ENCODE measurements at places on chromosomes 3 and 15.

DNA sequence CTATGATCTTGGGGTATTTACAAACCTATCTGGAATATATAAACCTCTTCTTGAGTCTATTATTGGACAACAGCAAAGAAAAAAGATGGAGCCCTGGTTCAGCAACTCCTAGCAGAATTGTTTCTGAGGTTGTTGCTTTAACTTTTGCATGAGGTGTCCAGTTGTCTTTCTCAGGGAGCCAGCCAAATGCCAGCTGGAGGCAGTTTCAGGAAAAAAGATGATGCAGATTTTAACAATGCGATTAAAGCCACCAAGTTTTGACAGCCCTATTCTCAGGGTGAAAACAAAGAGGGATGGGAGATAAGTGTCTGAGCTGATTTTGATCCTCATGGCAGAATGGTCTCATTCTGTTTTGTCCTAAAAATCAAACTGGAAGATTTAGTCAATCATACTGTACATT lies 181.6 kb upstream of the RASGRP1 start:
- DNase-seq = no peak

DNA sequence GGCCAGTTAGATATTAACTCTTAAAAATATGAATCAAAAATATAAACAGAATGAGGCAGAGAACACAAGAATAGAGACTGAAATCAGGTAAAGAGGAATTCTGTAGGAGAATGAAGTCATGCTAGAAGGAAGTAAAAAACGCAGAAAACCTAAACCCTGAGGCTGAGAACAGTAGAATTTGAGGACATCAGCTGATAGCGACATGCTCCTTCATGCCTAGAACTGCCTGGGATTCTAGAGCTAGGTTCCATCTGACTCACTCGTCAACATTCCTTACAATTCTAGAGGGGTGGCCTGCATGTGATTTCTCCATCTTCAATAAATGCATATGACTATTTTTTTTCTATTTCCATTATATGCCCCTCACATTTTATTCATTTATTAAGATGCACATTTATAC lies 343.0 kb downstream of the ROBO1 start:
- DNase-seq = no peak

GRCh38 chr3:189698811-189699210 lies 67.6 kb downstream of the TP63 start:
- DNase-seq = no peak

DNA sequence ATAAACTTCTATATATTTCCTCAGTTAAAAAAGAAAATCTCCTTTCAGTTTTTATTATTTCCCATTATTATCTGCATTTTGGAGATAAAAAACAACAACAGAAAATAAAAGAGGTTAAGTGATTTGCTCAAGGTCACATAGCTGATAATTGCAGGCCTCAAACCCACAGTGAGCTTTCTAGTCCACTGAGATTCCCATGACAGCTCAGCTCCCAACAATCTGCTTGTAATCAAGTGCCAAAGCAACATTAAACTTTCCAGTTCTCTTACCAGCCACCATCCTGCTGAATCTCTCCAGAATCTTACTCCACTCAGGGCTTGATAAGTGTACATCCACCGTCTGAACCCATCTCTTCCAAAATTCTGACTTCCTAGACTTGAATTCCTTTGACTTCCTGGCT lies 318.2 kb upstream of the SEMA6D start:
- DNase-seq = no peak

DNA sequence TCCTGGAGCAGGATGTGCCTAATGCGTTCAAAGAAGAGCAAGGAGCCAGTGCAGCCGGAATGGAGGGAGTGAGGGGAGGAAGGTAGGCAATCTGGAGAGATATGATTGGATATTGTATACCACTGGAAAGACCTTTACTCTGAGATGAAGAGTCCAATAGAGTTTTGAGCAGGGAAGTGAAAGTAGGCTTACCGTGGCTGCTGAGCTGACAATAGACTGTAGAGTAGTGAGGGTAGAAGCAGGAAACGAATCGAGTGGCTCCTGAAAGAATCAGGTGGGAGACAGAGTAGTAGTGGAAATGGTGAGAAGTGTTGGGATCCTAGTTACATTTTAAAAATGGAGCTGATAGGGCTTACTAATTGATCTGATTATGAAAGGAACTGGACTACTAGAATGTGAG lies 51.8 kb upstream of the NUDT16 start:
- no peak for DNase-seq

GRCh38 chr3:56469141-56469540 lies 874 bp upstream of the ERC2 start:
- no peak for DNase-seq

GRCh38 chr3:179438841-179439240 lies 12.4 kb downstream of the GNB4 start:
- DNase-seq = no peak

GRCh38 chr3:58580826-58581327 lies 3.7 kb upstream of the FAM107A start:
- no peak for DNase-seq

GRCh38 chr3:130470126-130470525 lies 46.9 kb upstream of the COL6A6 start:
- DNase-seq = no peak

- DNase-seq = no peak
Observed at GRCh38 chr3:85303156-85303555, 344.4 kb downstream of the CADM2 start.

GRCh38 chr3:23537101-23537551 lies 268.6 kb upstream of the UBE2E1 start:
- DNase-seq = no peak

- no peak for DNase-seq
Observed at GRCh38 chr15:99149366-99149765, 44.5 kb downstream of the SYNM start.

DNA sequence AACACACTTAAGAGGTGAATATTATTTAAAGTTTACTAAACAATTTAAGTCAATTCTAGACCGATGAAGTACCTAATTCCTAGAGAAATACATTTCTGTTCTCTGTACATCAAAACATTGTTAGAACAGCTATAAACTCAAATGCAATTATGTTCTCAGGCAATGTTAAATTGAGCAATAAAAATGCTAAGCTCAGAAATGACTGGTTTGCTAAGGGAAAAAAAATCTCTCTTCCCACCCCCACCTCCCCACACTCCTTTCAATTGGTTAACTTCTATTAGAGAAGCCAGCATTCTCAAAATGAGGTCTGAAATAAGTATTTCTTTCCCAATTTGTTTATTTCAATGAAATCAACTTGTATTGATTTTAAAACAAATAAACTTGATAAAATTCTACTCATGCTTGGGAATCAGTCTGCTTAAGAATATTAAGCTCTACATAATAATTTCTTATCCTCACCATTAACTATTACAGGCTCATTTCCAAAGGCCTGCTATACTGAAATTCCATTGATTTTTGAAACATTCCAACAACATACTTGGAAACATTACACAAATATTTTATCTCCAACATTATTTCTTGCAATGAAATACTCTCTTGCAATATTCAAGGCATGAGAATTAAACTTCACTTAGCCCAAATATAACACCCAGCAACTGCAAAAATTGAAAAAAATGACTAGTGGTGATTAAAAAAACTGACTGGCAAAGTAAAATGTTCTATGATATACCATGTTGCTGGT lies 22.6 kb downstream of the TSPAN3 start:
- no peak for DNase-seq

GRCh38 chr15:36676211-36676610 lies 96.8 kb downstream of the CDIN1 start:
- DNase-seq = no peak

- DNase-seq = no peak
Observed at GRCh38 chr3:47523310-47524073, 10.0 kb upstream of the ELP6 start.

DNA sequence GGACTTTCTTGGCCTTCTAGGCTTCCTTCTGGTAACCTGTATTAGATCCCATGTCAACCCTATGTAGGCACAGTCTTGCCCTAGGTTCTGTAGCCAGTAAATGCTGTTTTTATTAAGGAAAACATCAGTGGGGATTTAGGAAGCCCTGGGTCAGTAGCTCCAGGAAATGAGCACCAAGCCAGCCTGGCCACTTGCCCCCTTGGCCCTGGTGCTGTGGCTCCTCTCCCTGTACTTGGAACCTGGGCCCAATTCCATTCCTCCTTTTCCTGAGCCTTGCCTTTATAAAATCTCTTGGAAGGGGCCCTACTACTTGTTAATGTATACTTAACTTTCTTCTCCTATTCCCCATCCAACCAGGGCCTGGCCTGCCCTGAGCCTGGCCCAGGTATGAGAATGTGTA lies 243.8 kb upstream of the TPRG1 start:
- no peak for DNase-seq

- no peak for DNase-seq
Observed at GRCh38 chr3:140456974-140457373, 220.9 kb upstream of the TRIM42 start.

DNA sequence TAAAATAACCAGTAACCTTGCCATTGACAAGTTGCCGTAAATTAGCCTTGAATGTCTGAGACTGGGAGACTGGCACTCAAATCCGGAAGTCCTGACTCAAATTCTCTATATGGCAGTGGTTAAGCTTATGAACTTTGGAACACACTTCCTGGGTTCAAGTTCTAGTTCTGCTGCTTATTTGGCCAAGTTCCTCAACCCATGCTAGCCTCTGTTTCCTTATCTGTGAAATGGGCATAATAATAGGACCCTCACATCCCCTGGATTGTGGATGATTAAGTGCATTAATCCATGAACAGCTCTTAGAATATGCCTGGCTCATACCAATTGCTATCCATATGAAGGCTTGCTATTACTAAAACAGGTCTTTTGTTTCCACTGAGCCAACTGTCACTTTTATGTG lies 311.5 kb downstream of the EDEM1 start:
- DNase-seq = no peak

DNA sequence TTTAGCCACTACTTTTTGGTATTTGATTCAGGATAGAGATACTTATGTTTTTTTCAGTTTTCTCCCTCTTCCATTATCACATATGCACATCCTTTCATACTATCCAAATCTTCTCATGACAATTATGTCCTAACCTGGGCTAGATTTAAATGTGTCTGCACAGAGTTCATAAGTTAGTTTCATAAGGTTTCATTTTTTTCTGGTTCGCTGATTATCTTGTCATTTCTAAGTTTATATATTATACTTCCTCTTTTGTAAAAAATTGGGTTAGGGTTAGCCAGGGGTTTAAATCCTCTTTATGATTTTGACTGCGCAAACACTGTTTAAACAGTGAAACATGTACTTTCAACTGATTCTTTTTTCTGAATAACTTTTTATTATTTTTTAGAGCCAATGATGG lies 148.6 kb downstream of the SST start:
- no peak for DNase-seq

GRCh38 chr3:101574388-101575112 lies 570 bp downstream of the PCNP start:
- DNase-seq = no peak

DNA sequence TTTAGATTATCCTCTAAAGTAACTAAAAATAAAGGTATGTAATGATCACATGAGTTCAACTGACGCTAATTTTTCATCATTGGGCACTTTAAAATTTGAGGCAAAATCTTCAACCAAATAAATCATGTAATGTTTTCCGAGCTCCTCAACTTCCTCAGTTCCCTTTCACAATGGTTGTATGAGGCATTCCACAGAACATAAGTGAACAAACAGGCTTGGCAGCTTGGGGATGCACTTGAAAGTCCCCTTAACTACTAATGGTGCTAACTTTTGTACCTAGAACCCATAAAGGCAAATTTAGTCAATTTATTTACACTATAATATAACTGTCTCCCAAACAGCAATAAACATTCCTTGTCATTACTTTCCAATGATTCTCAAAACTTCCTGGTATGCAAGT lies 1137.9 kb downstream of the ROBO2 start:
- DNase-seq = no peak

- DNase-seq = no peak
Observed at GRCh38 chr15:22851513-22851912, 13.0 kb downstream of the NIPA2 start.

GRCh38 chr3:186757686-186758220 lies 25.6 kb upstream of the EIF4A2 start:
- no peak for DNase-seq

- no peak for DNase-seq
Observed at GRCh38 chr3:186290796-186291195, 71.2 kb downstream of the DGKG start.

GRCh38 chr15:22973286-22973685 lies 6.9 kb downstream of the CYFIP1 start:
- DNase-seq = no peak

GRCh38 chr3:40843208-40843624 lies 318.5 kb downstream of the ZNF621 start:
- no peak for DNase-seq

GRCh38 chr15:40591389-40591788 lies 2.7 kb upstream of the KNL1 start:
- DNase-seq = no peak

- DNase-seq = no peak
Observed at GRCh38 chr3:29701326-29701983, 420.6 kb downstream of the RBMS3 start.

DNA sequence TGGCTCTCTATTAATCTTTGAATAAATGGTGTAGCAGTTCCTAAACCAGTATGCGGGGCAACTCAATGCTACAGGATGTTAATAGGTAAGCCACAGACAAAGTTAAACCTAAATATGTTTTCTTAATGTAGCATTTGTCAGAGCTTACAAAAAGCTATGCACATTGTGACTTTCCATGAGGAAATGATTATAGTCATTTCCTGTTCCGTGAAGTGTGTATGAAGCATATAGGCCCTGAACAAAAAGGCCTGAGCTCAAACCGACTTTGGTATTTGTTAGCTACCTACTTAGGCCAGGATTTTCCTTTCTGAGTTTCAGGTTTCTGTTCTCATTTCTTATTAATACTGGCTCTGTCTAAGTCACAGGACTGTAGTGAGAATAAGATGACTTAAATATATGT lies 14.2 kb downstream of the ZNF80 start:
- no peak for DNase-seq

GRCh38 chr15:70169147-70169546 lies 71.4 kb upstream of the TLE3 start:
- no peak for DNase-seq

DNA sequence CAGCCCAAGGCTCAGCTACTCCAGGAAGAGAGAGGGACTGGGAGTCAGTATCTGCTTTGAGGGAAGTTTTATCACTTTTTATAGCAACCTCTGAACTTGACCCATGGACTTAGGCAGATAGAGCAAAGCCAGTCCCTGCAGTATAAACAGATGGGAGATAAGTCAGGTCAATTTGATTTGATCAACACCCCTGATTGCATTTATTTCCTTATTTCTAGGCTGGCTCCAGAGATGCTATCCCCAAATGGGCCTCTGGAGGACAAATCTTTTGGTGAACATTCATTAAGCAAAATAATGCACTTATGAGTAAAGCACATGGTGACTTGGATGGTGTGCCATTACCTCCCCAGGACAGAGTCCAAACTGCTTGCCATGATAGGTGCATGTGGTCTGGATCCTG lies 8.9 kb upstream of the IDH3A start:
- no peak for DNase-seq

- no peak for DNase-seq
Observed at GRCh38 chr3:95826419-95826818, 988.0 kb upstream of the EPHA6 start.

DNA sequence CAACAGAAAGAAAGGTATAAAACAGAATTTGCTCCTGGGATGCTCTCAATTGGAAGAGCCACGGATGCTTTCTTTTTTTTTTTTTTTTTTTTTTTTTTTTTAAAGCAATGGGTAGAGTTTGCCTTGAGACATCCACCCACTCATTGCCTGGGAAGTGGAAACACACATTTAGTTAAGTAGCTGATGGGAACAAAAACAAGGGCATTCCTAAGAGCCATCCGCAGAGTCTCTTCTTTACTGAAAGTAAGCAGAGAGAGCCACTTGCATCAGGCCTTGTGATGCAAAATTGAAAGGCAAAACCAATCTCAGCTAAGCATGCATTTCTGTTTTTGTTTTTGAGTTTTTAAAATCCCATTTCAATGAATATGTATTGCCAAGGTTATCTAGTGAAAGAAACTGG lies 787.9 kb upstream of the LMCD1 start:
- DNase-seq = no peak
